ENCODE measurements at places on chromosomes 13 and 19.

GRCh38 chr19:47075179-47075810 is 26.9 kb upstream of the TMEM160 start:
- no peak for DNase-seq

DNA sequence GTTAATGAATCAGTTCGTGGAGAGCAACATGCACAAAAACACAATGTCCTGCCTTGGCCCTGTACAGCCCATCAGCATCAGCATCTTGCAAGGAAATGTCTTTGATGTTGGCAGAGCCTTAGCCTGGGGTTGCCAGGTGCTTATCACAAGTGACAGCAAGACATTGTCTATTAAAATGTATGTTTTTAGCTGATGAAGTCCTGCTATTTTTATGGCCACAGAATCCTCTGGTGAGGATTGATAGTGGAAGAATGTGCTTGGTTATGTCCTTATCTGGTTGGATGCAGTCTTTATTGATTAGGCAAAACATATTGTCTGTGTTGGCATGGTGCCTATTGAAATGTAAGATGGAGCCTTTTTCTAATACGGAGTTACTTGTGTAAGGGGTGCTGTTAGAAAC is 1427.0 kb upstream of the MIR17HG start:
- DNase-seq = no peak

DNA sequence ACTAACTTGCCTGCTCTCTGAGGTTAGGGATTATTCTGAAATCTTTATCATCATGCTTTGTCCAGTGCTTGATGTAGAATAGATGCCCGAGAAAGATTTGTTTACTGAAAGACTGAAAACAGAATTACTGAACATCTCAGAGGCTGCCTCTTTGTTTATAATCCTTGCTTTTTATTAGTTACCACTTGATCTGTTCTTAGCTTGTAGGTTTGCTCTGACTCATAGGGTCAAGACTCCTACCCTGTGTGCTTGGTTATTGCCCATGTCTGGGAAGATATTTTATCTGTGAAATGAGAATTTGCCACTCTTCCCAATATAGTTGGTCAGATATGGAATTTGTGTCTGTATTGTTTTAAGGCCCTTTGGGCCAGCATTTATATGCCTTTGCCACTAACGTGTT is 675.3 kb downstream of the DIAPH3 start:
- DNase-seq = no peak

GRCh38 chr19:18266771-18267686 is 7.2 kb downstream of the IQCN start:
- no peak for DNase-seq

DNA sequence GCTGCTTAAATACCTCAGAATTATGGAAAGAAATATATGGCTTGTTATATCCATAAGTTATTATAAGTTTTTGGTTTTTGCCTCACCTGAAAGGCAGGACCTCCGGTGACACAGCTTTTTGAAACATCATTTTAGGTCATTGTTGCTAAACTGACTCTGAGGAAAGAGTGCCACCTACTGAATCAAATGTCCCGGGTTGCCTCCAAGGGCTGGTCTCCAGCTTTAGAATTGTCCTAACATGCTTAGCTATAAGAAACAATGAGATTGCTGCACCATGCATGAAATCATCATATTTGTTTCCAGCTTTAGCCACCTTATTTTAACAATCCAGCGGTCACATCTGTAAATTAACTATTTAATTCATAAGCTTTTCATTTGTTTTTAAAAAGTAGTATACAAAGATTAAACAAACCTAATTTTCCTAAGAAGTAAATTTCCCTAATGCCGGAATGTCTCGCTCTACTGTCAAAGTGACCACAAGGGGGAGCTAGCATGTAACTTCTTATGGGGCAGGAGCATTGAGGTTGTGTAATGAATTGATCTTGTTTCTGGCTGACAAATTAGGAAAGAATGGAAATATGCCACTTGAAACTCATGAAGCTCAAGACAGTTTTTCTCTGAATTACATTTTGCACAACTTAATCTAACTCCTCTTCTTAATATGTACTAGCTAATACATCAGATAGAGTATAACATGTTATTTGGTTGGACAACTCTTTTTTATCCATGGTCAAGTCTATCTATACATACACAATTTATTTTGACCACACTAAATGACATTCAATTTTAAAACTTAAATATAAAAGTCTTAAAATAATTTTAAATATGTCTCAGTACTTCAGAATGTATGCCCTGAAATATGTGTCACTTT is 6.7 kb upstream of the PCDH17 start:
- DNase-seq = peak; percentile 23

- DNase-seq = no peak
These were observed 42.6 kb upstream of the GRTP1 start for GRCh38 chr13:113406321-113407102.

- no peak for DNase-seq
These were observed 341.0 kb downstream of the DNAJC15 start for GRCh38 chr13:43364210-43365038.

GRCh38 chr13:27634231-27634630 is 12.5 kb downstream of the POLR1D start:
- no peak for DNase-seq

- no peak for DNase-seq
These were observed 2.4 kb downstream of the LIN7B start for GRCh38 chr19:49116544-49116943.

GRCh38 chr13:97215325-97215724 is 6.8 kb upstream of the MBNL2 start:
- DNase-seq = no peak

DNA sequence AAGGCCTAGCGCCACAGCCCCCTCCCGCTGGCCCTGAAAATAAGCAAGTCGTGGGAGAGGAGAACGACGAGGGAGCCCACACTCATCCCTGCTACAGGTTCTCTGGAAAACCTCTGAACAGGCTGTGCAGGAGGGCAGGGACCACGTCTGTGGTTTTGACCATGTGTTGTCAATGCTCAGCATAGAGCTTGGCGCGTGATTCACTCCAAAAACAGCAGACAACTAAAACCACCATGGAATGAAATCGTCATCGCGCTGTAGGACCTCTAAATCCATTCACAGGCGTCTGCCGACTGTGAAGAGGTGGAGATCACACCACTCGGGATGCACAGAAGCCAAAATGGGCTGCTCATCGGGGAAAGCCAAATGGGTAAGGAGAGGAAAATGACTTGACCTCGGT is 121.3 kb downstream of the COL4A1 start:
- DNase-seq = no peak

- DNase-seq = no peak
These were observed 653.7 kb downstream of the DACH1 start for GRCh38 chr13:71213252-71213821.

DNA sequence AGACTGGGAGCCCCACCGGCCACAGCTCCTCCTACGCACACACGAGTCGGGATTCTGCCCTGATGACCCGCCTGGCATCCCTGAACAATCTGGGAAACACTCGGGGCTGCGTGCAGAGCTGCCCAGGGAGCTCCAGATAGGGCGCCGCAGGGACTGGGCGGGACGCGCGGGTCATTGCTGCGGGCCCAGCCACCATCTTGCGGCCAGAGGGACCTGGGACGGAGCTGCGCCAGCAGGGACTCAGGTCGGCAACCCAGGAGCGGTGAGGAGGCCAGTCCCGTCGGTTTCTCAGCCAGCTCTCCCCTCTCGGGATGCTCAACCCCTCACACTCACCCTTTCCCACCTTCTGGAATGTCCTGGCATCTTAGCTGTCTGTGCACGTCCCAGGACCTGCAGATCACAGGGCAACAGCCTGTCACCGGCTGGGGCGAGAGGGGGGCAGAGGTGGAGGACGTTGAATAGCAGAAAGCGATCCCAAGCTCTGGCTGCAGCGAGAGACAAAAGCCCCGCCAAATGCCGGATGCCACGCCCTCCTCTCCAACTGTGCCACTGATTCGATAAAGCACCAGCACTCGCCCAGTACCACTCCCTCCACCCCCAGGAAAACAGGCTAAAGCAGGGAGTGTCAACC is 20.4 kb upstream of the ZNF91 start:
- no peak for DNase-seq

- no peak for DNase-seq
These were observed 138.4 kb upstream of the RNF113B start for GRCh38 chr13:98315466-98315865.

GRCh38 chr19:3563709-3564524 is 6.5 kb upstream of the MFSD12 start:
- no peak for DNase-seq

GRCh38 chr19:15775249-15775648 is 12.2 kb upstream of the OR10H5 start:
- no peak for DNase-seq

DNA sequence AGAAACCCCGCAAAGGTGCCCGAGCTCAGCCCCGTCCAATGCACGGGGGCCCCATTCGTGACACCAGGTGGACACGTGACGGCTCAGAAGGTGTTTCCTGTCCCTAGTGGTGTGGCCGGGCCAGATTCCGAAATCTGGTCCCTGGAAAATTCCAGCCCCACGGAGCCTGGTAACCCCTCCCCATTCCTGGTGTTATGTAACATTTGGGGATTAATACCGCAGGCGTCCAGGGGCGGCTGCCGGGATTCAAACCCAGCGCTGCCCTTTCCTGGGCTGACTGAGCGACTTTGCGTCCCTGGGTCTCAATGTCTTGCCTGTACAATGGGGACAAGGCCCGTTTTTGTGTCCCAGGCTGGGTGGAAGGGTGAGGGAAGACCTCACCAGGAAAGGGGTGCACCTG is 1.0 kb upstream of the PLK5 start:
- DNase-seq = no peak

DNA sequence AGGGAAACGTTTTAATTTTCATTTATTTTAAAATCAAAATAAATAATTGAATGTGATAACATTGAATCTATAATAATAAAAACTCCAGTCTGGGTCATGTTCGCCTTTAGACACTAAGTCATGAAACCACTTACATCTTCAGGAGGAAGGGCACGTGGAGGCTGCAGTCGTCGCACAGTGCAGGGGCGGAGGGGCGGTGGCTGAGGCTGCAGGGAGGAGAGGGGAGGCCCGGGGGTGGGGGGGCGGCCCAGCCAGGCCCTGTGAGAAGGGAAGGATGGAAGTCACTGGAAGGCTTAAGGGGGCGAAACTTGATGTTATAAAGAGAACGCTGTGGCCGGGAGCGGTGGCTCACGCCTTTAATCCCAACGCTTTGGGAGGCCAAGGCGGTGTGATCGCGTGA is 14.9 kb upstream of the LATS2 start:
- DNase-seq = no peak

GRCh38 chr13:112451512-112452379 is 75.6 kb downstream of the SPACA7 start:
- DNase-seq = no peak

DNA sequence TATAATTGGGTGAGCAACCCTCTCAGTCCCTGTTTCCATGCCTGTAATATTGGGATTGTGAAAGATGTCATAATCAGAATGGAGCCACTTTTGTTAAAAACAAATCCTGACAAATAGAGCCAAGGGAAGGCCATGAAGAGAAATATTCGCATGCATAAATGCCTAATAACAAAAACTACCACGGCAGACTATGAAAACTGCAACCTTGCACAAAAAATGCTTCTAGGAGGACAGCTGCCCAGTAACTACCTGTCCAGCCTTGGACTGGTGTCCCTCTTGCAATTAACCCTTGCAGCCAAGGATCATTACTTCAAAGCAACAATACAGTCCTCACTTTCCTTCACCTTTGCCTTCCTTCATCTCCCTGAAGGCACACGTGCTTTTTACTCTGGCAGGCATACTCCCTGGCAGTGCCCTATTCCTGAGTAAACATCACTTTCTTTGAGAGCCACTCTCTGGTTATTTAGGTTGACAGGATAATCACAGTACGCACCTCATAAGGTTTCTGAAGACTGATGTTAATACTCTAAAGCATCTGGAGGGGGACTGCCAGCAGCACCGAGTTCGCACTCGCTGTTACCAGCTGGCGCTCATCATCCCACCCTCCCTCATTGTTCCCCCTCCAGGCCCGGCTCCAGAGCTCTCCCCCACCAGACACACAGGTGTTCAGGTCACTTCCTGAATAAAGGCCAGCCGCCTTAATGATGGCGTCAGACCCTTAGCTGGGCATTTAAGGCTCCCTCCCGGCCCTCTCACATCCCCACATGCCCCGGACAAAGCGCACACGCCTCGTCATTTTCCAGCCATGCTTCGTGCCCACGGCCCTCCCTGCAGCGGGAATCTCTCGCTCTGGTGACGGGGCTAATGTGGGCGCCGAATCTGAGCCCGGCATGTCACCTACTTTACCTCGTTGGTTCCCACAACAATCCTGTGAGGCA is 57.3 kb downstream of the CDADC1 start:
- no peak for DNase-seq

Measured in activated CD4-positive, alpha-beta T cell treated with anti-CD3 and anti-CD28 coated beads, Interleukin-2, Interleukin-4, amounts not matched to agents 100 ng/mL and 50 ng/mL, durations not matched to agents 16 hours and 8 hours (primary cell).